ENCODE measurements at places on chromosomes 3 and 15.

DNA sequence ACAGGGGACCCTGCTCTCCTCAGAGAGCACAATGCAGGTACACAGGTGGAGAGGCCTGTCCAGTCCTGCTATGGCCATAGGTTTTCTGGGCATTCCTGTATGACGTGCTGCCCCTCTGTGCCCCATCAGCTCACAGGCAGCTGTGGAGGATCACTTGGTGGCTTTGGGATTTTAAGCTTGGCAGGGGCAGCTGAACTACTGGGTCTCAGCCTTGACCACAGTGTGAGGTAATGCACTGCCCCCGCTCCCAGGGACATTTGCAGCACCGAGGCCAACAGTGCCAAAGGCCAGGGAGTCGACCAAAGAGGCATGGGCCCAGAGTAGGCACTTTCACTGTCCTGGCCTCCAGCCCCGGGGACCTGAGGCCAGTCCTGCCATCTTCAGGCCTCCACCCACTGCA lies 46.2 kb downstream of the ZDHHC3 start:
- DNase-seq: no peak

GRCh38 chr3:196093317-196094111 lies 11.6 kb upstream of the TFRC start:
- no peak for DNase-seq

- no peak for DNase-seq
Observed at GRCh38 chr3:141764986-141765385, 1.8 kb downstream of the GRK7 start.

- DNase-seq: no peak
Observed at GRCh38 chr3:111669926-111670630, 74.9 kb upstream of the ZBED2 start.

GRCh38 chr3:50334339-50335075 lies 6.1 kb downstream of the RASSF1 start:
- DNase-seq: no peak

- no peak for DNase-seq
Observed at GRCh38 chr15:89492111-89492641, 4.2 kb downstream of the RHCG start.

DNA sequence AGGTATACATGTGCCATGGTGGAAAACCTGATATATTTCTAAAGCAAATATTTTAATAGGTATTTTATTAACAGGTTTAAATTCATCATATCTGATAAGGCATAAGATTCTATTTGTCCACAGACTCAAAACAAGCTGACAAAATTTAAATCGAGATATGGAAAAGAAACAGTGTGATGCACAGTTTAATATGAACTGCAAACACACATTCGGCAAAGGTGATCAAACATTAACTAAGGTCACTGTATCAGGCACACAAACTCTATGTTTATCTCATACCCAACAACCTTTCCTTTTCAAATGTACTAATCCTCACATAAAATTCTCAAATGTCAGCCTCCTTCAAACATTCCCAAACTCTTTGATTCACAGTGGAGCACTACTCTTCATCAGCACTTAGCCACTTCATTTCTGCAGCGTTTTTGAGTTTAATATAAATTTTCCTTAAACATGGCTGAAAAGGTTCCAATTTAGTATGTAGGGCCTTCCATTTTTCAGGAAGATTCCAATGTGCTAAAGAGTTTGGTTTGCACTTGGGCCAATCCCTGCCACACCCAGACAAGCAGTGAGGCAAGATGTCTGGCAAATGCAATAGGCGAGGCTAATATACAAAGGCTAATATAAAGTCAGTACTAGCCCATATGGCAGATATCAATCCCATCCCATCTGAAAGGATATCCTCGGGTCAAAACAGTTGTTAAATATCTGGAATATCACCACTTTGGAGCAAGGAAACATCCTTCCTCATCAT lies 84.6 kb downstream of the GBE1 start:
- DNase-seq: no peak
